ENCODE measurements at places on chromosomes 4 and X. TPM values are rescaled to one million over a fixed set of nuclear protein-coding genes. Genes with fewer than 3 reads are reported as not detected.
A peak's percentile ranks its signal among the peaks of the same experiment; 100 is the strongest.

- DNase-seq = no peak
Observed at GRCh38 chrX:123186801-123187200, 2.7 kb downstream of the GRIA3 start.

Gene ARMCX2
- 108 TPM for total RNA-seq

DNA sequence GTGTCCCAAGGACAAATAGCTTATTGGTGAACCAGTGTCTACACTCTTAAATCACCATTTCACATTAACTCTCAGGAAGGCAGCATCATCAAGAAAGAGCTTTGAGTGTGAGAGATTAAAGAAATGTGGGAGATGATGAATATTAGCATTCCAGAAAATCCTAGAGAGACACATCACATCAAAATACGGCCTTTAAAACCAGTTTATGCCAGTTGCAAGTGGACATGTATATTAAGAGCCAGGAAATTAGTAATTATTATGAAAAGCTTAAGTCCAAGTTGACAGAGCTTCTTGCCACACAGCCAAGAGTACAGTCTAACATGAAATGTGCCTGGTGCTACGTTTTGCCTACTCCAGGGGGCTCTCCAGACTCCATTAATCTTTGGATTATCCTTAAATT, 503.0 kb upstream of the BOD1L1 start:
- no peak for DNase-seq

GRCh38 chrX:28880136-28880535, 292.9 kb downstream of the IL1RAPL1 start:
- no peak for DNase-seq

GRCh38 chrX:110167952-110168451, 149.9 kb downstream of the AMMECR1 start:
- peak; percentile 67 for DNase-seq

Gene CPEB2
- 1.8 TPM for total RNA-seq

GRCh38 chr4:26076000-26076587, 162.1 kb downstream of the SMIM20 start:
- DNase-seq = no peak

GRCh38 chr4:76153356-76153755, 5.2 kb upstream of the NUP54 start:
- no peak for DNase-seq

DNA sequence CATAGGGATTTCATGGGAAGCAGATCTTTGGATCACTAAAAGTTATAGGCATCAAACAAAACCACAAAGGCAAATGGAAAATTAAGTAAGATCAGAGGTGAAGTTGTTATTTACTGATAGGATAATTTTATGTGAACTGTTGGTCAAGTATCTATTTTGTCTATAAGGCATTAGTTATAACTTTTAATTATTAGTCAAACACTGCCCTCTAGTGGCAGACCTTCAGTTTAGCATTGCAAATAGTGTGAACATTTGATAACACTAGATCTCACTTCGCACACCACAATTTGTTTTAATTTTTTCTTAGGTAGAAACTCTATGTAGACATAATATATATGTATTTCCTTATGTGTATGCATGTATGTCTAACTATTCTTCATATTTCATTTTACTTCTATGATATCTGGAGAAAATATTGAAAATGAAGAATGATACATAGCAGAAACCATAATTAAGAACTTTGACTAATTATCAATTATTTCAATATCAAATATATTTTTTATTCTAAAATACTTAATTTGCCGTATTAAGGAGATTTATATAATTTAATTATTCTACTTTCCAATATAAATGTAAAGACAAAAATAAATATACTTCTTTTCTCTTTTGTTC, 214.5 kb upstream of the TACR3 start:
- DNase-seq = no peak

GRCh38 chr4:108512615-108513505, 107.5 kb upstream of the RPL34 start:
- peak; percentile 62 for DNase-seq

DNA sequence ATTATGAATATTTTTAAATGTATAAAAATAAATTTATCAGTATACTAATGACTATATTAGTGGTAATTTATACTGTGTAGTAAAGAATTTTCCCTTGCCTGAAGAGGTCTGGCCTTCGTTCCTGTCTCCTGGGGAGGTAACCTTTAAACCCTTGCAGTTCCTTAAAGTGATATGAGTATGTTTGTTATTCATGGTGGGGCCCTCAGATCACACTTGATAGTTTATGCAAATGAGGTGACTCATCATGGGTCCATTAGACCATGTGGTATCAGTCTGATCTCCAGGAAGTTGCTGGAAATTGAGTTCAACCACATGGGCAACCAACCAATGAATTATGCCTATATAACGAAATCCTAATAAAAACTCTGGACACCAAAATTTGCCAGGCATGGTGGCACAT, 904.1 kb downstream of the RPA4 start:
- DNase-seq = no peak

Gene IL2
- total RNA-seq = not detected

DNA sequence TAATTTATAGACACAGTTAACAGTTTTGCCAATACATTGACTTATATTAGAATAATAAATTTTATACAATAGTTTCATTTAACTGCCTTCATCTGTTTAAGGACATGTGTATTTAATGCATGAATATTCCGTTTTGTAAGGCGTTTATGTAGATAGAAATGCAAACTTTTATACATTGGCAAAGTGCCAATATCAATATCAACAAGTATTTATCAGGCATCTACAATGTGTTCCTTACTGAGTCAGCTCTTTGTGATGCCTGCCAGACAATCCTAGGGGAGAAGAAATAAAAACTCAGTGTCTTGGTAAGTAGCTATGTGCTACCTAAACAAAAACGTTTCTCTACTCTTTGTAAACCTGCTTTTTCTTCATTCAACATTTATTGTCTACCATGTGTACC, 1142.2 kb downstream of the C4orf33 start:
- no peak for DNase-seq

Gene ABRAXAS1
- total RNA-seq = 24.7 TPM

Gene ABCD1
- 10.2 TPM for total RNA-seq

DNA sequence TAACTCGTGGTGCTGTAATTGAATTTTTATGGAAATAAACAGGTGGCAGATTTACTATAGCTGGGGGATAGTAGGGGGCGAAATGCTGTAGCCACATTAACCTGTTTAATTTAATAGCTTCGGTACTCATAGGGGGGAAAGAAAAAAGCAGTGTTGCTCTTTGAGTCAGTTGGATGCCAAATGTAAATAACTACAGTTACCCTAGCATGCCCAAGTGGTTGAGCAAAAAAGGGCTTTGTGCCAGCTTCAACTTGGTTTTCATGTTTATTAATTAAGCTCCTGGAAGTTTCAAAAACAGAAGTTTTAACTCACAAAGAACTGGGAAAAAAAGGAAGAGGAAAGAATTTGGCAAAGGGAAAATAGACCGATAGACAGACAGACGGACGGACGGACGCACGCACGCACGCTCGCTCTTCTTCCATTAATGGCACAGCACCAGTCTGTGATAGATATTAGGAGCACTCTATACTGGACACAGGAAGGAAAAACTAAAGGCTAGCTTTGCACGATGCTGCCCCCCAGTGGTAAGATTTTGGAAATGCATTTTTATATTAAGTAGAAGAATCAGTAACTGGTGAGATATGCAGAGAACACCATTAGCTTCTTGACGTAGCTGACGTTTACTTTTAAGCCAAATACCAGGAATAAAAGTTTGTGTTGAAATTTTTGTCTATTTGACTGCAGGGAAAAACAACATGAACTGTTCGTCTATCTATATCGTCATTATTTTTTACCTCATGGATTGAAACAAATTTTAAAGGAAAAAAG, 151.8 kb downstream of the SLC7A11 start:
- peak; percentile 42 for DNase-seq

GRCh38 chrX:9611436-9612145, 146.7 kb downstream of the TBL1X start:
- no peak for DNase-seq

Gene F11
- total RNA-seq = 0.50 TPM

DNA sequence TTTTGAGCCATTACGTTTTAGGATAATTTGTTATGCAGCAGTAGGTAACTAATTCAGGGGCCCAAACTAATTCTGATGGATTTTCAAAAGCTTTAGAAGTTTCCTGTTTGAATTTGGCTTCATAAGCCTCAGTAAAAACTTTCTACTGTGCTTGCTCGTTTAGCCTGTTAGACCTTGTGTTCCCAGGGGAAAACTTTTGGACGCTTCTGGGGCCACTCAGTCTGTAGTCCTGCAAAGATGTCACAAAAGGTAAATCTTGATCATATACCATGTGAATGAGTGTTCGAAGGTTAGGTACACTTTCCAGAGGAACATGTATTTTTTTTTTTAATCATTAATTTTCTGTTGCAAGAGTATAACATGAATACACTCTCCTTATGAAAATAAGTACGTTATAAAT, 70.7 kb downstream of the SUPT20HL2 start:
- no peak for DNase-seq

Gene RBMXL3
- not detected for total RNA-seq

- no peak for DNase-seq
Observed at GRCh38 chr4:87032884-87033533, 98.2 kb downstream of the AFF1 start.

GRCh38 chr4:1398681-1399507, 7.3 kb downstream of the NKX1-1 start:
- no peak for DNase-seq

Gene ZAR1
- total RNA-seq = 0.61 TPM

- DNase-seq = peak; percentile 18
Observed at GRCh38 chr4:1501754-1502500, 95.7 kb upstream of the NKX1-1 start.

DNA sequence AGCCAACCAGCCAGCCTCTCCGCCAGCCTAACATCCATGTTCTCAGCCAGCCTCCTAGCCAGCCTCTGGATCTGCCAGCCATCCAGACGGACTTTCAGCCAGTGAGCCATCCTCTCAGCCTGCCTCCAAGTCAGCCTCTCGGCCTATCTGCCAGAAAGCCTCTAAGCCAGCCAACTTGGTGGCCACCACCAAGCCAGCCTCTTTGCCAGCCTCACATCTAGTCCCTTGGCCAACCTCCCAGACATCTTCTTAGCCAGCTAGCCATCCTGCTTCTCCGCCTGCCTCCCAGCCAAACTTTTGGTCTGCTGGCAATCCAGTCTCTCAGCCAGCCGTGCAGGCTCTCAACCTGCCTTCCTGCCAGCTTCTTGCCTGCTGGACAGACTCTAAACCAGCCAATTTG, 16.4 kb upstream of the ARAP2 start:
- DNase-seq = no peak
